ENCODE measurements at places on chromosomes 7 and 10.

DNA sequence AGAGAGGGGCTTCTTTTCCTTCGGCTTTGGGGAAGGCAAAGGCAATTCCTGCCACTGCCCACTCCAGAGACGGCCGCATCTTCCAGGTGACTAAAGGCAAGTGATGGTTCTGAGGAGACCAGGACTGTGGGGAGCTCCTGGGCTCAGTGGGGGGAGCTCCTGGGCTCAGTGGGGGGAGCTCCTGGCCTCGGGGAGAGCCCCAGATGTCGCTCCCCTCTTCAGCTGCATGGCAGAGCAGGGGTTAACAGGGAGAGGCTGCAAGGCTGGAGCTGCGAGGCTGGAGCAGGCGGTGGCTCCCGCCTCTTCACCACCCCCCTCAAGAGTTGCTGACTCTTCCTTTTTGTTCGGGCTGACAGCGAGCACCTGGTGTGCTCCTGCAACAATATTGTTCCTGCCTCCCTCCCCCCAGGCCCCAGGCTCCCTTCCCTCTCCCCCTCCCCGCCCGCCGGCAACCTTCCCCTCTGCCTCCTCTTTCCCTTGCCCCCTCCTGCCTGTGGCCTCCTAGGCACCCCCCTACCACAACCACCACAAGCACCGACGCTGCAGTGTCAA, 56.3 kb upstream of the LBX1 start:
- no peak for DNase-seq

DNA sequence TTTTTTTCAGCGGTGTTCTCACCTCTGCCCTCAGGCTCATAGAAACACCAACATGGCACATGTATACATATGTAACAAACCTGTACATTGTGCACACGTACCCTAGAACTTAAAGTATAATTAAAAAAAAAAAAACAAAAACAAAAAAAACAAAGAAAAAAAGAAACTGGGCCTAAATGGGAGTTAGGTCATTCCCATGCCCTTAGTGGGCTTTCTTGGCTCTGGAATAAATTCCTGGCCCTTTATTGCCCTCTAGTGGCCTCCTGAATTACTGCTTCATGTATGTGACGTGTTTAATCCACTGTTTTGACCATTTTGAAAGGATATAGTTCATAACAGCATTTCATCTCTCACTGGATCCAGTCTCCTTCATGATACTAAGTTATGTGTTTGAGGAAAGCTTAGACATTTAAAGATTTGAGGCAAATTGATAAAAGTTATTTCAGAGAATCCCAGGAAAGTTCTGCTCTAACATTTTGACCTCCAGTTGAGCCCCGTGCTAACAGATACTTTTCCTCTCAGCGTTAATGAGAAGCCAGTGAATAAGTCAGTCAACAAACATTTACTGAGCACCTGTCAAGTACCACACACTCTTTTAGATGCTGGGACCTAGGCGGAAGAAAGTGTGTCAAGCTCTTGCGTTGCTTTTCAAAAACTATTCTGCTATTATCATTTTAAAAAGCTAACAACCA, 54.7 kb upstream of the SYPL1 start:
- peak; percentile 46 for DNase-seq

DNA sequence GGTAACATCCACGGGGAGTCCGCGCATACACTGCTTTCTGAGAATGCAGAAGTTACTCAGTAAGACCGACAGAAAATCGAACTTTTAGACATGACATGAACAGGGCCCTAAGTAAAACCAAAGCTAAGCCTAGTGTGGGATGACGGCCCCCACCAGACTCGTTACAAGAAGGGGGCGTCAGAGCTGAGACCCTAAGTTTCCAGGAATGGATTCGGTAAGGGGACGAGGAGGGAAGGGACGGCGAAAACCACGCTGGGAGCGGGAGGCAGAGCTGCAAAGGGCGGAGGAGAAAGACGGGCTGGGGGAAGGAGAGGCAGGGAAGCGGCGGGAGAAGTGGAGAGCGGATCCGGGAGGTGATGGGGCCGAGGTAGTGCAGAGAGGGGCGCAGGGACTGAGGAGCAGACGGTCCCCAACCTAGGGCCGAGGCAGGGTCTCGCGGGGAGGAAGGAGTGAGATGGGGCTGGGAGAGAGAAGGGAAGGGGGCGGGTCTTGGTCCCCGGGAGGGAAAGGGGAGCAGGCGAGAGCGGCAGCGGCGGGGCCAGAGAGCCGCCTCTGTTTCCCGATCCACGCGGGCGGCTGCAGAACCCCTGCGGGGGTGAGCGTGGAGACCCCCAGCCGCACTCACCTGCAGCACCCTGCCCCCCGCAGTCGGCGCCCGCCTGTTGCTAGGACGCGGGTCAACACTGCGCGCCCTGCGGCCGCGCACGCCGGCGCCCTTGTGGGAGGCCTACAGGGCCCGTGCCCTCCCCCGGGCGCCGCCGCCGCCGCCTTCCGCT, 513 bp downstream of the ODAD2 start:
- DNase-seq = peak; percentile 63

GRCh38 chr7:130009848-130010688, 41.1 kb downstream of the ZC3HC1 start:
- peak; percentile 98 for DNase-seq

DNA sequence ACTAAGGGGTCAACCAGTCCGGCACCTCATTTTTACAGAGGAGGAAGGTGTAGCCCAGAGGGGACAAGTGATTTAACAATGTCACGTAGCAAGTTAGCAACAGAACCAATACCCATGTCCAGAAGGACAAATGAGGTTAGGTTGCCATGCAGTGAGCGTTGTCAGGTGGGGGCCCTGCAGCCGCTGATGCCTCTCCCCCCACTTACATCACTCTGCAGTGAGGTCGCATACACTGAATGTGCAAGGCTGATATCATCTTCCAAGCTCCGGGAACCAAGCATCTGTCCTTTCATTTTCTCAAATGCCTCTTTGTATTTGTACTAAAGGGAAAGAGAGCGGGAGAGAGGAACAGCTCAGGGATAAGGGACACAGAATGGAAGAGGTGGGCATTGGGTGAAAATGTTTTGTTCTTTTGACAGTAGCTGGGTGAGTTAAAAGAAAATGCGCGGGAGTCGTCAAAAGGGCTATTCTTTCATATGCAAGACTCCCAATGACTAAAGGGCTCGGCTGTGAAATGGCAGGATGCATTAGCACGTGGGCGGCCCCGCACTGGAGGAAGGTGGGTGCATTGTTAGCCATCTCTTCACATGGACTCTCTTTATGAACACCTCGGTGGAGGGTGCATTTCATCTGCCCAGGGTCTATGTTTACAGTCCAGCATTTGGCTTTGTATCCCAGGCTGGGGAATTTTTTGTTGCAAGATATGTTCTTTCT, 49.7 kb downstream of the NRAP start:
- no peak for DNase-seq

DNA sequence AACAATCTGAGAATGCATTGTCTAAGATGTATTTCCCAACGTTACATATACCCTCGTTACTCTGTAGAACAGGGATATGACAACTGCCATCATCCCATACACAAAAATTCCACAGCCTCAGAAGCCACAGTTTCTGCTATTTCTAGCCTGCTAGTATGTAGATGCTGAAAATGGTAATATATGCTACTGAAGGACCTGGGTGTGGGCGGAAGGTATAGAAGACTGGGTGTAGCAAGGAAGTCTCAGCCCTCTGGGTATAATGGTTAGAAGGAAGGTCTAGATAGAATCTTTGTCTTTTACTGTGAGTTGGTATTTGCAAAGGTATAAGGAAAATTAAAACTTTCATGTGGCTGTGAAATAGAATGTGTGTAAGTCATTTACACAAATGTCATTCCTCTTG, 79.2 kb upstream of the HPS1 start:
- no peak for DNase-seq

GRCh38 chr7:15370441-15370840, 191.4 kb downstream of the AGMO start:
- DNase-seq = no peak

- no peak for DNase-seq
These were observed 382.8 kb downstream of the SDK1 start for GRCh38 chr7:3683546-3684539.

DNA sequence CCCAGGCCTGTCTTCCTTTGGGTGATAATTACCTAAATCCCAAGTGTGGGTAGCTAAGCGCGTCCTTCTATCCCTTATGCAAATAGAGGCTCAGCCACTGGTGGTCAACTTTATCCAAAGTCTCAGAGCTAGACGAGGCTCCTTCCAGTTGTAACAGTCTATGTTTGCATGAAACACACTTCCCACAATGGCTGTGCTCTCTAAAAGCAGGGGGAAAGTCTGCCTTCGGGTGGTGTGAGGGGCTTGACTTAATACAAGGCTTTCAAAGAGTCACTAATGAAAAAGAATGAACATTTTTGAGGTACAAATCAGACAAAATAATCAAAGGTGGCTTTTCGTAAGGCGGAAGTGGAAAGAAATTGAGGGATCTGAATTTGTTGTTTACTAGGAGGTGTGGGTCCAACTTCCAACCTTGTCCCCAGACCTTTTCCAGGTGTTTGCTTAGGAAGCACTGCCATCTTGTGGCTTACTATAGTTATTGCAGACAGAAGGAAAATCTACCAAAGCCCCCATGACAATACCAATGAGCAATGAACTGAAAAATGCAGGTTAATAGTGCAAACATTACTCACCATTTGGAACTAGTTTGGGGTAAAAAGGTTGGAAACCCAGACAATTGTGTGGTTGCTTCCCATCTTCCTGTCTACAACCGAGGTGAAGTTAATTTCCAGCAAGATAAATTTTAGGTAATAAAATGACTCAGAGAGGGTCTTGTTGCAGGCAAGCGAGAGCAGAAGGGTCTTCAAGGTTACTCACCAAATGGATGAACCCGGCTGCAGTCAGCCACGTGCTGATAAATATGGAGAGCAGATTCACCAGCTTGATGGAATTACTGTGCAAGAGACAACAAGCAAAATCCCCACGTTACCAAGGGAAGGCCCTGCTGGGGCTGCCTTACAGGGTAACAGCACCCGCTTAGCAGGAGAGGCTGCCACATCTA, 525.7 kb downstream of the KCNMA1 start:
- DNase-seq = peak; percentile 90

DNA sequence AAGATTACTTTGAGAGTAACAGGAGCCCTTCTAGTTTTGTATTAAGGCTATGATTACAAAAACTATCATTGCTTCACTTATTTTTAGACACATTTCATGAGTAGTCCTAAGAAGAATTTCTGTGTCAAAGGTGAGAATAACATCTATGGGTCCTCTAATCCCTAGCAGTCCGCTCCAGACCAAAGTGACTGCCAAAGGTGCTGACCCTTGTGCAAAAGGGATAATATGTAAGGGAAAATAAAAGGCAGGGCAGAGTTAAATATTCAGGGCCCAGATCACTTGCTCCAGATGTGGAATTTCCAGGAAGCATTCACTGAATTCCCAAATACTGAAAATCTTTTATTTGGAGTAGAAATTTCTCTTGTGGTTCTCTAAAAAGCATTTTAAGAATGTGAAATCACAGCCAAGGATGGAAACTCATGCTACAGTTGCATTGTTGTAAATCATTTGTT, 29.3 kb downstream of the RHOBTB1 start:
- no peak for DNase-seq

GRCh38 chr7:123143252-123144006, 56.3 kb downstream of the SLC13A1 start:
- no peak for DNase-seq

DNA sequence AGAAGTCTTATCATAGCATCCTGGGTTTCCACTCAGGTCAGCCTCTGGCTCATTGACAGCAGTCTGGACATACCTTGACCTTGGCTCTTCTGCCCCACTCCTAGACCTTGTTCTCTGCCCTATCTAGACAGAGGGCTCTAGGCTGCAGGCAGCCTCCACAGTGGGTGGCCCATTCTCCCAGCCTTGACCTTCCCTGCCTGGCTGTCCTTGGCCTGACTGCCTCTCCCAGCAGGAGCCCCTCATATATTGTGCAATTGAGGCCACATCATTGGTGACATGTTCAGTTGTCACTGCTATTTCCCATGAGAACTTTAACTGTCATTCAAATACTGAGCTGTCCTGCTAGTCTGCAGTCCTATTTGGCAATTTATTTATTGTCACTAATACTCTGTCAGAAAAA, 503.4 kb downstream of the PLXNA4 start:
- DNase-seq = peak; percentile 11

DNA sequence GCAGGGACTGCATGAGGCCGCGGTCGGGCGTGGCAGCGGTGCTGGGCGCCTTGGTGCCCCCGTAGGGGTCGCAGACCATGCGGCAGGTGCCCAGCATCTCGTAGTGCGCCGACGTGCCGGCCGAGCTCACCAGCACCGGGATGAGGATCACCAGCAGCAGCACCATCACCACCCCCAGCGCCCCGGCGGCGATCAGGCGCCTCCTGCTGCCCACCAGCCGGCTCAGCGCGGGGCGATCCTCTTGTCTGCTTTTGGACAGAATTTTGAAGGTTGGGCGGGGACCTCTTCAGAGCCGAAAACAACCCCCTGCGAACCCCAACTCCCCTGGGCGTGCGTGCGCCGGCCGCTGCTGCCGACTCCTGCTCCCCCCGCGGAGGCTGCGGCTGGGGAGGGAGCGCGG, 779 bp downstream of the C1QL3 start:
- DNase-seq = peak; percentile 14

Data from HT1080 (cell line).